ENCODE measurements at places on chromosomes 1 and 21.

- peak; percentile 85 for DNase-seq
These were observed 78.5 kb upstream of the KAZN start for GRCh38 chr1:14519976-14520375.

GRCh38 chr1:152225678-152226077, 1.7 kb upstream of the HRNR start:
- DNase-seq: no peak

DNA sequence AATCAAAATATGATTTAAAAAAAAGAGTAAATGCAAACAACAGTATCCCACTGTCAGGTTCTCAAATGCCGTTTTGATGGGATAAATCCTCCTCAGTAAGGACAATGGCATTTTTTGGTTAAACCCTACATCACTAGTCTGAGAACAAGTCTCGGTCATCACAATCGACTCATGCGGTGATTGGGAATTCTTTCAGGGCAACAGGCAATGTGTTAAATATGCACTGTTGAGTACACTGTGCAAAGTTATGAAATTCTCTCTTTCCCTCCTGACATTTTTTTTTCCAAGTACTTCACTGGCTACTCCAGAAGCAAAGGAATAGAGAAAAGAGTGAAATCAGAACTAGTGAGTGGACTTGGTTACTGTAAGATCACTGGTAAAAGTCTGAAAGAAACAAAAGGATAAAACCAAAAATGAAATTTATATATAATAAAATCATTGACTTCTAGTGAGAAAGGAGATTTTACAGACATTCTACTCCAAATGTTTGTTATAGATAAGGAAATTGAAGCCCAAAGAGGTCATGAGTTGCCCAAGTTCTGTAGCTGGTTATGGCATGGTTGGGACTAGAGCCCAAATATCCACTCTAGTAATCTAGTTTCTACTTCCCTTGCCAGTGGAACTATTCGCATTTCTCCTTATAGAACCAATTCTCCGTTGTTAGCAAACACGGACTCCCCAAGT, 111.3 kb downstream of the TGFBR3 start:
- DNase-seq: peak; percentile 92

DNA sequence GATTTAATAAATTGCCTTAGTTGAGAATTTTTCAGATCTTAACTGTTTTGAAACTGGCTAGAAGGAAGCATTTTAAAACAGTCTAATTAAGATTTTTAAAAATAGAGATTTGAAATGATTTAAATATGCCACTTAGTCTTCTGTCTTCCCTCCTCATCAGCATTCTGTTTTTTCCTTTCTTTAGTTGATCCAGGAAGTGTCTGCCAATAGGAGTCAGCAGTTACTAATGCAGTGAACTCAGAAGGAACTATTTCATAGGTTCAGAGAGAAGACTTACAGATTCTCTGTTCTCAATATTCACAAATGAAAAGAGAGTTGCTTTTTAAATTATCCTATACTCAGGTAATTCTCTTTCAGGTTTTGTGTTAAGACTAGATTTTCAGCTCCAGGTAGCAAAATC, 84.5 kb downstream of the RPS6KC1 start:
- DNase-seq: peak; percentile 49

Data from fibroblast of mammary gland (primary cell).